CD4-positive, alpha-beta memory T cell (primary cell): ENCODE measurements at places on chromosomes 7 and 10. TPM values are rescaled to one million over a fixed set of nuclear protein-coding genes. Genes with fewer than 3 reads are reported as not detected.

DNA sequence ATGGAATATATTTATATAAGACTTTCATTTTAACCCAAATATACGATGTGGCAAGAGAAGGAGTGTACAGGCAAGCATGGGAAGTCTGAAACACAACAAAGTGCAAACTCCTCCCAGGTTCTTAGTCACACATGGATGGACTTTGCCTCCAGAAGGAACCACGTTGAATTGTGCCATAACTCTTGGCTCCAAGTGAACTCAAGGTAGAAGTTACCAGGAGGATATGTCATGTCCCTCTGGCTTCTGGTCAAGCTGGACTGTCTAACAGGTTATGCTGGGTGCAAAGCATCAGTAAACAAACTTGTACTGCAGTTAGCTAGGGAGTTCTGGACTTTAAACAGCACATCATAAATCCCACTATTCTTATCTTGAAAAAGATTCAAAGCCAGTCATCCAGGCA is 328.3 kb upstream of the TEX47 start:
- no peak for DNase-seq

DNA sequence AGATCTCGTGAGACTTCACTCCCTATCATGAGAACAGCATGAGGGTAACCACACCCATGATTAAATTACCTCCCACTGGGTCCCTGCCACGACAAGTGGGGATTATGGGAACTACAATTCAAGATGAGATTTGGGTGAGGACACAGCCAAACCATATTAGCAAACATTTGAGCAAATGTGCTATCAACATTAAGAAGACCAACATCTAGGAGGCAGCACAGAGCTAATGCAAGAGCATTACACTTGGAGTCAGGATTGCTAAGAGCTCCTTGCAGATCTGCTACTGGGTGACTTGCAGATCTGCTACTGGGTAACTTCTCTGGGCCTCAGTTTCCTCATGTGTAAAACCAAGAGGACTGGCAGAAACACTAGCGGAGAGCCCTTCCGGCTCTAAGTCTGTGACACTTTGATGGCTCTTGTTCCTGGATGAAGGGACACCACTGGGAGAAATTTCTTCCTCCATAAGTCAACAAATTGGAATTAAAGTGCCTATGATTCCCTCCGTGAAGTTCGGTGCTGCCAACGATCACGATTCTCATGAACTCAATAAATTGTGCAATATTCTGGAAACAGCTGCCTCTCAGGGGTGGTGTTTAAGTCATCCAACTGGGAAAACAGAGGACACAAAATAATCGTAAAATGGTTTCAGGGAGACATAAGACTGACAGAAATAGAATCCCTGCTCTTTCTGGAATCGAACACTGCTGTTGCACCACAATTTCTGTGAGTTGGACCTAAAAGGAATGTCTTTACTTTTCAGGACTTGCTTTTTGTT is 115.8 kb upstream of the ITGB1 start:
- no peak for DNase-seq

The WDR86 gene
- 14.4 TPM for polyA plus RNA-seq

DNA sequence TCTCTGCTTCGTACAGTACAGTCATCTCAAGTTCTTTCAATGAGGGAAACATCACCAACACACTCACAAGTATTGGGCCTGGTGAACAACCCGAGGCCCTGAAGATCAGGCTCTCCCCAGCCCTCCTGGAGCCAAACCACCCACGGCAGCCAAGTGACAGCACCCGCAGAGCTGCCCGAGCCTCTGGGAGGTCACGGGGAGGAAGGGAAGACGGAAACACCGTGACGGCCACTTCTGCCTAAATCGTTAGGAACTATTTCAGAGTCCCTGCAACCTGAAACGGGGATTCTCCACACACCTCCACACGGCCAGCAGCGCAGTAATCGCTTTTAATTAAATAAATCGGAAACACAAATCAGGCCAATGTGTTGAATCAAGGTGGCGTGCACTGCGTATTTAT is 222.6 kb downstream of the MAD1L1 start:
- DNase-seq: no peak

The CH25H gene
- 0.46 TPM for polyA plus RNA-seq

The NEUROG3 gene
- 0.14 TPM for polyA plus RNA-seq

DNA sequence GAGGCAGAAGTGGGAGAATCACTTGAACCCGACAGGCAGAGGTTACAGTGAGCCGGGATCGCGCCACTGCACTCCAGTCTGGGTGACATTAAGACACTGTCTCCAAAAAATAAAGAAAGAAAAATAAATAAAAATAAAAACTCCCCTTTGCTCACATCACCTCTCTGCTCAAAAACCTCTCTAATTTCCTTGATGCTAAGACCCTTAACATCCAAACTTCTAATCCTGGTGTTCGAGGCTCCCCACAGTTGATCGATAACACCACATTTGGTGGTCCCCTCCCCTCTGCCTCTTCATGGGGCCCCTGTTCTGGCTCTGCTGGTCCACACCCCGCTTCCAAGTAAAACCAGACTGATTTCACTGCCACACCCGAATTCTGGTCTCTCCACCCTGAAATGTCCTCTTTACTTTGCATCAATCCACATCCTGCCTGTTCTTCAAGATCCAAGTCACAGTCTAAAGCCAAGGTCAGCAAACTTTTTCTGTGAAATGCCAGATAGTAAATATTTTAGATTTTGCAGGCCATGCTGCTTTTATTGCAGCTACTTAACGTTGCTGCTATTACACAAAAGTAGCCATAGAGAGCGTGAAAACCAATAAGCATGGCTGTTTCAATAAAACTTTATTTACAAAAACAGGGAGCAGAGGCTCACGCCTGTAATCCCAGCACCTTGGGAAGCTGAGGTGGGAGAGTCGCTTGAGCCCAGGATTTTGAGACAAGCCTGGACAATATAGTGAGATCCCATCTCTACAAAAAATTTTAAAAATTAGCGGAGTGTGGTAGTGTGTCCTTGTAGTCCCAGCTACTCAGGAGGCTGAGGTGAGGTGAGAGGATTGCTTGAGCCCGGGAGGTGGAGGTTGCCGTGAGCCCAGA is 11.8 kb downstream of the MOSPD3 start:
- no peak for DNase-seq

DNA sequence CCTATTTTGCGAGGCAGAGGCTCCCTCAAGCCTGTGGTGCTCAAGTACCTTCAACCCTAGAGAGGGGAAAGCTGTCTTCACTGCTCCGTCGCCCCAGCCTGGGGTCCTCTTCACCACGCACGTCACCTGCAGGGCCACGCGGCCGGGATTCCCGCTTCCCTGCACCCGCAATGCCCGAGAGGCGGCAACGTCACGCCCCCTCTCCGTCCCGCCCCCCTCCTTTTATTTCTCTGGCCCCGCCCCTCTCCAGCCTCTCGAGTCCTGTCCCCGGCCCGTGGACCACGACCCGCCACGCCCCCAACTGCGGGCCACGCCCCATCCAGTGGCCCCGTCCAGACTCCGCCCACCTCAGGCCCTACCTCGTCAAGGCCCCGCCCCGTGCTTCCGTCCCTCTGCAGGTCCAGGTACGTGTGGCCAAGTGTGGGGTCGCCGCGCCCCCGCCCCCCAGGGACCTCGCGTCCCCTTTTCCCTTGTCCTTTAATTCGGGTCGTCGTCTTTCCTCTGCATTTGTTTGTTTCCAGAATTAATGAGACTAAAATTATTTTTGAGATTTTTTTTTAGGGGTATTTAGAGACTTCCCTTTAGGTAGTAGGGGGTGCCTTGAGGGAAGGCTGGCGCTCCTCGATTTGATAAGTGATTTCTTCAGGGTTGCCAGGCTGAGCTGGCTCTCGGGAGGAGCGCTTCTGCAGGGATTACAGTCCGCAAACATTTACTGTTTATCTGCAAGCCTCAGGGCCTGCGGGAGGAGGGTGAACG is 69.8 kb upstream of the BAIAP2L1 start:
- no peak for DNase-seq

The FKBP9 gene
- not detected for polyA plus RNA-seq
